CD4-positive, alpha-beta T cell treated with Interferon alpha-2 for 1 hour (primary cell): ENCODE measurements at places on chromosomes 6 and 20.

DNA sequence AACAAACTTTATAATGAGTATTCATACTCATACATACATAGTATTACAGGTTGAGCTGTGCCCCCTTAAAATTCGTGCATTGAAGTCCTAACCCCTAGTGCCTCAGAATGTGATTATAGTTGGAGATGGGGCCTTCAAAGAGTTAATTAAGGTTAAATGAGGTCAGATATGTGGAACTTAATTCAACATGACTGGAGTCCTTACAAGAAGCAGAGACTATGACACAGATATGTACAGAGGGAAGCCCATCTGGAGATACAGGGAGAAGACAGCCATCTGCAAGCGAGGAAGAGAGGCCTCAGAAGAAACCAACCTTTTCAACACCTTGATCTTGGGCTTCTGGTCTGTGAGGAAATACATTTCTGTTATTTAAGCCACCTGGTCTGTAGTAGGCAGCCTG, 536.1 kb upstream of the AGPAT4 start:
- no peak for DNase-seq

- DNase-seq: no peak
Measured at GRCh38 chr6:30156262-30156599, 4.8 kb downstream of the TRIM10 start.

DNA sequence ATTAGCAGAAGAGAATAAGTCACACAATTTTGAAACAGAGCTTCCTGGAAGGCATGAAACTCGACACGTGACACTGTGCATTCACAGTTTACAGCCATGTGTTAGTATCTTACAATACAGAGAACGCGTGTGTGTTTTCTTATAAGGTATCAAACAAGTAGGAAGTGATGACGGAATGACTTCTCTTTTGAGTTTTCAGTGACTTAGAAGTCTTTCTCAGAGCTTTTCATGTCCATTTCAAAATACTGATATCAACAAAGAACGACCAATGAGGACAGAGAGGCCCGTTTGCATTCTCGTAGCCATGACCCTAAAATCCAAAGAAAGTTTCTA, 36.6 kb upstream of the DUSP22 start:
- peak; percentile 52 for DNase-seq

DNA sequence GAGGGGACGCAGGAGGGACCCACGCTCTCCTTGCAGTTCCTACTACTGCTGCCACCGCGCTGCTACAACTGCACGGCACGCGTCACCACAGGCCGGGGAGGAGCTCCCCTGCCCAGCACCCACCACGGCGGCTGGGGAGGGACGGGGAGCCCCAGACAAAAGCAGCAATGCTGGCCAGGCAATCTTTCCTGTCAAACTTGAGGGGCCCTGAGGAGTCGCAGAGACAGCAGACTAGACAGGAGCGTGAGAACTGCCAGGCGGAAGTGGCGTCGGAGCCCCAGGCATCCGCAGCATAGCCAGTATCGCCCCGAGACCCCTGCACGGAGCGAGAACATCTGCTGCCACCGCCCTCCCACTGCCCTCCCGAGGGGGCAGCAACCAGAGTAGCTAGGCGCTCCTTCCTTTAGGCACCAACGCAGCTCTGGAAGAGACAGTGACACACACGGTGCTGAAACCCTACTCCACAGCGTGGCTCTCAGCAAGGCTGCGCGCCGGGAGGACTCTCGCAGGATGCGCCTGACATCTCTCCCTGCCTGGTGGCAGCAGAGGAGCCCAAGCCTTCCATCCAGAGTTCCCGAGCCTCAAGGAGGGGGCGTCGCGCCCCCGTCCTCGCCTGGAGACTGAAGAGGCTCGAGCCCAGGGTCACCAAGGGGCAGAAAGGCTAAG, 2.2 kb downstream of the TAF4 start:
- DNase-seq: no peak

DNA sequence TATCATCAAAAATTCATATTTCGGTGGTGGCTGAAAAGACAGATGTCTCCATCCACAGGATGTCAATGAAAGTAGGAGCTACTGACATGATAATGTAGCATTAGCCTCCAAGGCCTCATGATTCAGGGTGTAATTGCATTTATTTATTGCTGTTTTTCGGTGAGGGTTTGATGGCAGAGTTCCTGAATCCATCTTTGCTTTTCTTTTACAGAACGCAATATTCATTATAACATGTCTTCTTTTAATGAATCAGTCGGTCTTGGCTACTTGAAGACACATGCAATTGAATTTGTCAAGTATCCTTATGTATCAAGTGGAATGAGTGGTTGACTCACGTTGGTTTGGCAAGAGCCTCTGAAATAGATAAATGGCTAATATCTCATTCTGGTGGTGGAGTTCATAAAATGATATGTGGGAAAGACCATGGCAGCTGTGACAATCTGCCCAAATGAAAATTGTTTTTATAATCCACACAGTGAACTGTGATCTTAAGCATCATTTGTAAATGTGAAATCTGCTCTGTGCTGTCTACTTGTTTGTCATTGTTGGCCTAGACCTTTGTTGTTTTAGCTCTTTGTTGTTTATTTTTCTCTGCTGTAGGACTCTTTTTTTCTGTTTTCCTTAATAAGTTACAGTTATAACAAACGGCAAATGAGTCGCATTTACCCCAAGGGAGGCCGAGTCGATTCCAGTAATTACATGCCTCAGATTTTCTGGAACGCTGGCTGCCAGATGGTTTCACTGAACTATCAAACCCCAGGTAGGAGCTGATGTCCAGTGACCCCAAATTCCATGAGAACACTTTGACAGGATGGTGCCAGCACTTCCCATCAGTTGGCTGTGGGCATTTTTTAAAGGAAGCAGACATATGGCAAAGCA, 105.7 kb upstream of the LAMP5 start:
- DNase-seq: no peak

- DNase-seq: no peak
Measured at GRCh38 chr6:137423451-137424168, 70.6 kb downstream of the OLIG3 start.

DNA sequence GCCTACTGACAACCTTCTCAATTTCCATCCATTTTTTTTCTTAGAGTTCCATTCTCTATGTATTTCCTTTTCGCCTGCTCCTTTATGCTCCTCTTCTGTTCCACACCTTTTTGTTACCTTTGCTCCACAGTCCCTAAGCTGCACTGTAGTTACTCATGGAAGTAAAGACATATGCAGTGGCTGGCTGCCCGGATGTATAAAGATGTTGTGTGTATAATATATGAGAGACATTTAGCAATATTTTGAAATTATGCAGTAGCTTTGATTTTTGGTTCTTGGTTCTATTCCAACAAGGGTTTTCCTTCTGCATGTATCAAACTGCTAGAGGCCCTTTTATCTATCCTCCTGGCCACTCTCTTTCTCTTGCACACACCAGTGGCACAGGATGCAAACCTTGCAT, 234.9 kb downstream of the DOK5 start:
- DNase-seq: no peak

- DNase-seq: no peak
Measured at GRCh38 chr6:22925920-22926789, 356.8 kb downstream of the HDGFL1 start.

- DNase-seq: no peak
Measured at GRCh38 chr20:50494428-50494827, 15.8 kb upstream of the PTPN1 start.

GRCh38 chr6:391559-392440, at the start of gene IRF4:
Gene IRF4 (plus strand): TSS chr6:391752. CDS start chr6:393153, 1,401 bp downstream.
- peak; percentile 60 for DNase-seq

GRCh38 chr6:21053612-21054011, 519.4 kb downstream of the CDKAL1 start:
- DNase-seq: no peak

DNA sequence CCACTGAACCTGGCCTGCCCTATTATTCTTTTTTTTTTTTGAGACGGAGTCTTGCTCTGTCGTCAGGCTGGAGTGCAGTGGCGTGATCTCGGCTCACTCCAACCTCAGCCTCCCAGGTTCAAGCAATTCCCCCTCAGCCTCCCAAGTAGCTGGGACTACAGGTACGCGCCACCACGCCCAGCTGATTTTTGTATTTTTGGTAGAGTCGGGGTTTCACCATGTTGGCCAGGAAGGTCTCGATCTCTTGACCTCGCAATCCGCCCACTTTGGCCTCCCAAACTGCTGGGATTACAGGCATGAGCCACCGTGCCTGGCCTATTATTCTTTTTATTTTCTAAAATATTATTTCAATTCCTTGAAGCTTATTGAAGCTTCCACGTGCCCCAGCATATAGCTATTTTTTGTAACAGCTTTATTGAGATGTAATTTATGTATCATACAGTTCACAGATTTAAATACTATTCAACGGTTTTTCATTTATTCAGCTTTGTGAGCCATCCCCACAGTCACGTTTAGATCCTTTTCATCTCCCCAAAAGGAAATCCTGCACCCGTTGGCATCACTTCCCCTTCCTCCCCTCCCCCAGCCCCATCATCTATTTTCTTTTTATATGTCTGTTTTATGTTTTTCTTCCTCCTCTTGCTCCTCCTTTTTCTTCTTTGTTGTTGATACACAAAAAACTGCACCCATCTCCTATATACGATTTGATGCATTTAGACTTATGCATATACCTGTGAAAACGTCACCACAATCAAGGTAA, 13.5 kb upstream of the MDFI start:
- DNase-seq: no peak

DNA sequence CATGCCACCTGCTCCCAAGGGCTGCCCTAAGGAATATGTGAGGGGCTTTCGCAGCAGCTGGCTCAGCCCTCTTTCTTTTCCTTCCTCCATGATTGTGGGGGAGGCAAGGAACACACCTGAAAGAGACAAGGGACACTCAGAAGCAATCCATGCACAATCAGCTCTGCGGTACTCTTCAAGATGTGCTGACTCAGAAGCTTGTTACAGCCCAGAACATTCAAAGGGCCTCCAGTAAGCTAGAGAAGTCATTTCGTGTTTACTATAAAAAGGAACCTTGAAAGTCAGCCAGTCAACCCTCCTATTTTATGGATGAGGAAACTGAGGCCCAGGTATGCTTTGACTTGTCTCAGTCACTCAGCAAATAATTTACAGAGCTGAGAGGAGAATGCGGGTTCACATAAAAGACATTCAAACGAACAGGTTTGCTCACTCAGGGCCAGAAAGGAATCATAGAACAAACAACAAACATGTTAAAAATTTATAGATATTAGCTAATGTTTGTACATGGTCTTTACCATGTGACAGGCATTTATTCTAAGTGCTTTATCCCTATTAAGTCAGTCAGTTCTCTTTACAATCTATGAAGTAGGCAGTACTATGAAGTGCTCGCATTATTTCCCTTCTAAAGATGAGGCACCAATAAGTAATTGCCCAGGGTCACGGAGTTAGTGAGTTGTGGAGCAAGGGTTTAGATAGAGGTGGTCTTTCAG, 37.7 kb upstream of the SLC22A23 start:
- no peak for DNase-seq

DNA sequence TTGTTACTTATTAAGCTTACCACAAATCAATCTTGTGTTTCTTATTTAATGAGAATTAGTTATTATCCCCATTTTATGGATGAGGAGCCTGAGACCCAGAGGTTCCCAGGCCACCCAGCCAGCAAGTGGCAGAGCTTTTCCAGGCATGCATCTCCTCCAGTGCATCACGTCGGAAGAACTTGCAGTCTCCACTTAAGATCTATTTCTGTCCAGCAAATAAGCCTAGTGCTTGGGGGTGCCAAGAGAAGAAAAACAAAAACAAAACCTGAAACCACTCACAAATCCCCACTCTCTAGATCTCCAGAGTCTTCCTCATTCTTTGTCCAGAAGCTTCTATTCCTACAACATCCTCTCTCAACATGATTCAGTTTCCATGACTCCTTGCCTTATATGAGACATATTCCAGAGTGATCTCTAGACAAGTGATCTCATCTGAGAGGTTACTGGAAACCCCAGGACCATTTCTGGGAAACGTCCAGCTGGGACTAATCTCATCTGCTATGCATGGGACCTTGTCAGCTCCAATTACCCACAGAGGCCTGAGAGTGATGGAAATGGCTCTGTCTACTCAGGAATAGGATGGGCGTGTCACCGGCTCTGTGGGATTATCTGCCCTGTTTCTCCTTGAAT, 4.1 kb downstream of the GUCA1B start:
- DNase-seq: no peak
